SK-N-SH (cell line): ENCODE measurements at places on chromosomes 7 and 10.

GRCh38 chr7:16644636-16645592 lies 640 bp downstream of the ANKMY2 start:
- DNase-seq = peak; percentile 85

GRCh38 chr7:80775482-80775881 lies 137.0 kb downstream of the CD36 start:
- no peak for DNase-seq

- no peak for DNase-seq
Observed at GRCh38 chr7:2823130-2823529, 21.0 kb downstream of the GNA12 start.

DNA sequence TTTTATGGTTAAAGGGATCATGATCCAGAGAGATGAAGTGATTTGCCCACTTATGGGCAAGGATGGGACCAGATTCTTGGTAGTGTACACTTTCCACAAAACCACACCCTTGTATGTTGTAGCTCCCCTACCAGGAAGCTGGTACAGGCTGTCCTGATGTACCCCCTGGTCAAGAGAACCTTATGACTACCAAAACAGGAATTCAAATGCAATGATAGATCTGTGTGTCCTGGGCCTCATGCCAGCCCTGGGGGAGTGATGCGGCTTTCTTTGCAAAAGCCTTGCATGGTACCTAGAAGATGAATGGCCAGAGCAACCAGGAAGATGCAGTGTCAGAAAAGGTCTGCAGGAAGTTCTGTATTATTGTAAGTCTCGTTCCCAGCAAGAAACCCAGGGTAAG lies 94.9 kb upstream of the AGK start:
- no peak for DNase-seq

GRCh38 chr10:14448197-14448990 lies 117.7 kb upstream of the FRMD4A start:
- DNase-seq = no peak

DNA sequence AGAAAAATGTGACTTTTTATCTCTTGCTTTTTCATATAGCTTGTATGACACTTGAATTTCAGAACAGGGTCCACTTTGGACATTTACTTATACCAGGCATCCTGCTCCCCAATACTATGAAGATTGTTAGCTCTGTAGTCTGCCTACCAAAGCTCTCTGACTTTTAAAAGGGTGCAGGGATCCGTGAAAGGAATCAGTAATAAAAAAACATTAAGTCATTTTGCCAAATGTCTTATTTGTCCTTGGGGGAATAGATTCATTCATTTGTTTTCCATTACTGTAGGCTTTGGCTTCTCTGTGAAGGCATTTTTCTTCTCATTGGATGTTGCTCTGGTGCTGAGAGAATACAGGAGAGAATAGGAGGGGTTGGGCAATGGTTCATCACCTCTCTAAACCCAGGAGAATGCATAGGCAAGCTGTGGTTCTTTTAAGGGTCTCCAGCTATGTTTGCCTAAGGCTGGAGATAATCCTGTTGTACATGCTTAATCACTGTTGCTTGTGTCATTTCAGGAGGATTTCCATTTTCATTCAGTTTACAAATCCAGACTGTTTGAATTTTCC lies 103.5 kb downstream of the SRI start:
- no peak for DNase-seq

- no peak for DNase-seq
Observed at GRCh38 chr7:16811551-16811950, 6.8 kb upstream of the AGR2 start.

DNA sequence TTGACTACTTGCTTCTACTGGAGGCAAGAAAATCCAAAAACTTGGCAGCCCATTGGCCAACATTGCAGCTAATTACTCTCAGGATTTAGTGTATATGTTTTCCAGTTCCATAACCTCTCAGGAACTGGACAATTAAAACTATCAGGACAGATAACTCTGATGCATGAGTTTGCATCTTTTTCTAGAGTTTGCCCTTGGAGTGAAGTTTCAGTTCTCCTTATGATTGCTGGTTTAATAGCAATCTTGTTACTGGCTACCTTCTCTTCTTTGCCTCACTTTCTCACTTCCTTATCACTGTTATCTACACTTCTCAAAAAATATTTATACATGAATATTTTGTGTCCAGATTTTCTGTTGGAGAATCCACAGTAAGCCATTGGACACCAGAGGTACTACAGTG lies 735.9 kb downstream of the PCDH15 start:
- DNase-seq = no peak

DNA sequence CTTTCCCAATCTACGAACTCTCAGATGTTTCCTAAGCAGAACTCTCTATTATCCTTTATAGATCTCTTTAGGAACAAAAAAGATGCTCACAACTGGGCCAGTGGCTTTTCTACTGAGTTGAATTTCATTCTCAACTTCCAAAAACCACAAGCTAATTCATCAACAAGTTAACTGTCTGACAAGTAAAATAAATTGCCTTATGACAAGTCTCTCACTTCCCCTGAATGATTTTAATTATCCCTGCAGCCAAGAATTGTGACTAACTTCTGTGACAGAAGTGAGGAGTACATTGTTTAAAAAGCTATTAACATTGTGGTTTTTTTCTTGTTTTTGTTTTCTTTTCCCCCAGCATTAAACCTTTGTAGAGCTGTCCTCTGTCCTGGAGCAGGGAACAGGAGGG lies 343.1 kb downstream of the HPSE2 start:
- DNase-seq = no peak

DNA sequence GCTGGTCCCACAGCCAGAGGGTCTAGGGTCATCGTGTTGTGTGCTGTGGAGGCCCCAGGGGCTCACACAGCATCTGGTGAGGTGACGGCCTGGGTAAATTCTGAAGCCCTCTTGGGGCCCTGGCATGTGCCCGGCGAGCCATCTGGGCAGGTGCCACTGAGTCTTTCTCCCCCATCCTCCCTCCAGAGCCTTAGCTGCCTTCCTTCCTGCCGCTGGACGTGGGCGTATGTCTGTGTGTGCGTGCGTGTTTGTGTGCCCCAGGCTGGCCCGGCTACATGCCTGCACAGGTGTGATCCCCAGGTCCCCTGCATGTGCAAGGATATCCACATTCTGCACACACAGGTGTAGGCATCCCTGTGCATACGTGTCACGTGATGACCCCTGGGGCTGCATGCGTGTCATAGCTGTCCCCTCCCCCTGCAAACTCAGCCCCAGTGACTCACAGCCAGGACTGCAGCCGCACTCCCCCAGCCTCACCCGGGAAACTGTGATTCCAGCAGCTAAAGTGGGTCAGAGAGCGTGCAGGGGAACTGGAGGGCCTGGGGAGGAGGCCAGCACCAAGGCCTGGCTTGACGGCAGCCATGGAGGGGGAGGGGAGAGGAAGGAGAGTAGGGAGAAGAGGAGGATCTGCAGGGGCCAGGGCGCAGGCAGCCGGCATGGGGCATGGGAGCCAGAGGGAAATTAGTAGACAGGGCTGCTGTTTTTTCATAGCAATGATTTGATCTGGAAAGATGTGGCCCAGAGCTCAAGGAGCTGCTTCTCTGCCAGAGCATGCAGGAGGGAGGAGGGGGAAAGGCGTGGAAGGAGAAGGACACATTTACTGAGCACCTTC lies 46.4 kb downstream of the ELFN1 start:
- peak; percentile 86 for DNase-seq

DNA sequence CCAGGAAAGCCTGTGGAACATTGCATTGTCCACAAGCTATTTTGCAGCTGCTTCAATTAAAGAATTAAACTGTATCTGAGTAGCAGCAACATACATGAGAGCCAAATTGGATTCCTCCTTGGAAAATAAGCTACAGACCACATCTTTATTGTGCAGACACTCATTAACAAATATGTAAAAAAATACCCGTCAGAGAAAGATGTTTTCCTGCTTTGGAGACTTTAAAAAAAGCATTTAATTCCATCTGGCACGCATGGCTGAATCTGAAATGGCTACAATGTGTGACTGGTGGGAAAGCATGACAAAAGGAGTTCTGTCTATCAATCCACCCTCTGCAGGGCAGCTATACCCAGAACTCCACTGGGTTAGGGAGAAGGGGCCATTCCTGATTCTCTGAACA lies 73.1 kb upstream of the HPS1 start:
- no peak for DNase-seq

GRCh38 chr7:66356277-66356721 lies 151.2 kb downstream of the TPST1 start:
- no peak for DNase-seq

GRCh38 chr7:48365010-48365409 lies 193.8 kb downstream of the ABCA13 start:
- no peak for DNase-seq

DNA sequence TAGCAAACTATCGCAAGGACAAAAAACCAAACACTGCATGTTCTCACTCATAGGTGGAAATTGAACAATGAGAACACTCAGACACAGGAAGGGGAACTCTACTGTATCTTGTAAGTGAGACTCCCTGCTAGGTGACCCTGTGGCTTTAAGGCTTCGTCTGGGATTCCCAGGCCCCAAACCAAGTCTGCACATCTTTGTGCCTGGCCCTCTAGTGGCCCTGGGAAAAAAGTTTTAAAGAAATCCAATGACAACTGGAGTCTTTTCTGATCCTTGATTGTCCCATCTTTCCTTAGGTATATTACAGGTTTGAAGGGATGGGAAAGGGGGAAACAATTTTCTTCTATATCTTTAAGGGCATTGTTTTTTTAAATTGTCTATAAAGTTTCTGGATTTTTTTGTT lies 10.6 kb upstream of the LIPM start:
- DNase-seq = peak; percentile 19

- DNase-seq = peak; percentile 4
Observed at GRCh38 chr10:56823849-56824248, 462.8 kb upstream of the ZWINT start.

GRCh38 chr10:119314061-119314460 lies 106.7 kb downstream of the GRK5 start:
- no peak for DNase-seq

GRCh38 chr10:29636178-29636577 lies 1.4 kb upstream of the SVIL start:
- no peak for DNase-seq

GRCh38 chr7:70379210-70379609 lies 752.7 kb upstream of the GALNT17 start:
- DNase-seq = no peak

DNA sequence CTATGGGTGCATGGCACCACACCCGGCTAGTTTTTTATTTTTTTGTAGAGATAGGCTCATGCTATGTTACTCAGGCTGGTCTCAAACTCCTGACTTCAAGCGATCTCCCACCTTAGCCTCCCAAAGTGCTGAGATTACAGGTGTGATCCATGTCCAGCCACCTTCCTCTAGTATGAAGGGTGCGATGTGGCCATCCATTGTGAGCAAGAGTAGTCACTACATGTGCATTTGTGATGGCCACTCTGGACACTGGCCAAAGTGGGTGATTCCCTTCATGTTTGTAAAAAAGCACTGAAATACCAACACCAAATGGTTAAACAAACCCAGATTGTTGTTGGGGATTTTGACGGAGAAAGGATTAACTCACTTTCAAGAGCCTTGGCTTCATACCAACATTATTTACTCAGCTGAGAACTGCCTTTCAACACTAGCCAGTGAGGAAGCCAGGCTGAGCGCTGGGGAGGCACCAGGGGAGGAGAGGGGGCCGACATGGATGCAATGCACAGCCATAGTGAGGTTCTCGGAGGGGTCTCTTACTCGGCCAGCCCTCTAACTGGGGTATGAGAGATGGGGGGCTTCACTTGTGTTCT lies 198.1 kb upstream of the LYZL2 start:
- no peak for DNase-seq

GRCh38 chr7:103317009-103317408 lies 19.8 kb downstream of the PMPCB start:
- DNase-seq = no peak

- peak; percentile 87 for DNase-seq
Observed at GRCh38 chr10:101050208-101051069, 11.3 kb upstream of the KAZALD1 start.

DNA sequence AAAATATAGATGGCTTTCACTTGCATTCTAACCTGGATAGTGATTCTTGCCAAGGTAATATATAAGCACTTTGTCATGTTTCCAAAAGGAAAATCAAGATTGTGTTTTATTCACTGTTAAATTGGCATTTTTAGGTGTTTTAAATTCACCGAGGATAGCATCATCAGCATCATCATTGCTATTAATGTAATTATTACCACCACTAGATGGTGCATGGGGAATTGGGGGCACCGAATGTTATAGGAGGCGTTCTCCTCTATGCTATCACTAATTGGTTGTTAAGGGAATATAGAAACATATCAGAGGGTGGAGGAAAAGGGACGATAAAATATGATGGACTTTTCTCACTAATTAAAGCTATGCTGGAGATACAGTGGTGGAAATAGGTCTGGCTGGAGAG lies 95.5 kb downstream of the CELF2 start:
- DNase-seq = no peak

GRCh38 chr10:55979203-55979602 lies 381.9 kb downstream of the ZWINT start:
- no peak for DNase-seq

- no peak for DNase-seq
Observed at GRCh38 chr10:90813594-90814365, 44.1 kb downstream of the HTR7 start.

- DNase-seq = no peak
Observed at GRCh38 chr7:72429316-72429715, 17.2 kb upstream of the CALN1 start.

DNA sequence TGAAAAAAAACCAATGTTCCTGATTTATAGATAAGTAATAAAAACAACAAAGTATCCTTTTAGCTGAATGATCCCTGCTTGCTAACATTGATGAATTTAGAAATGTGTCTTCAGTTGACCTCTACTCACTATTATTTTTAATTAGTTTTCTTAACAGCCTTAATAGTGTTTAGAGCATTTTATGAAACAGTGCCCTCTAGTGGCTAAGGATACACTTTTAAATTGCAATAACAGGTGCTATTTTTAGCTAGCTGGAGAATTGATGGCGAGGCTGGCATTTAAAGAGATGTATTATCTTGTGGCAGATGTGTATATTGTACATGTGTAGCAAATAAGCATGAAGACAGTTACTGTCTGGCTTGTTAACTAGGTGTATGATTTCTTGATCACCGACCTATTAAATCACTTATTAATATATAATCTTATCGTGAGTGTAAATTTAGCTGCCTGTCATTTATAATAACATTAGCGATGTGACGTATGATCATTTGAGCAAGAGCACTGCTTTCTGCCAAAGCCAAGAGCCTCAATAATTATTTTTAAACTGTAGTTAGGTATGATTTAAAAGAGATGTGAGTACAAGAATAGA lies 451.9 kb downstream of the DPP6 start:
- DNase-seq = peak; percentile 47

DNA sequence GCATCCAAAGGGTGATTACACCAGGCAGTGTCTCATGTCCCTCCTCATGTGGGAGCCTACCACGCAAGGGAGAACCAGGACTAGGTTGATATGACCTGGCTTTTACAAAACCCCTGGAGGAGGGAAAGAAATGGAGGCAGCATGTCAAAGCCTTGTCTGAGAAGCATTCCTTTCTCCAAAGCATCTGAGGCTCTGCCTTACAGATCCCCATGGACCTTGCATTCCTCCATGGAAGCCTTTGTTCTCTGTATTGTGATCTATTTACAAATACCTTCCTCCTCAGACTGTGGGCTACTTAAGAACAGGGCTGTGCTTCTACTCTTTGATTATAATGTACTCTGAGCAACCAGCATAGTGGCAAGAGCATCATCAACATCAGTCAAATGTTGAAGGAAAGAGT lies 197.0 kb downstream of the PLXNA4 start:
- no peak for DNase-seq

- DNase-seq = no peak
Observed at GRCh38 chr7:901041-901387, 24.7 kb downstream of the GET4 start.

- no peak for DNase-seq
Observed at GRCh38 chr7:34718867-34719266, 60.8 kb downstream of the NPSR1 start.

GRCh38 chr10:91598211-91598977 lies 34.5 kb downstream of the PPP1R3C start:
- no peak for DNase-seq
